Fibroblast of skin of right biceps (primary cell): ENCODE measurements at places on chromosomes 1 and 21.
A peak's percentile ranks its signal among the peaks of the same experiment; 100 is the strongest.

- DNase-seq, result peak; percentile 45
These were observed 25.3 kb upstream of the PEF1 start for GRCh38 chr1:31669786-31670592.

DNA sequence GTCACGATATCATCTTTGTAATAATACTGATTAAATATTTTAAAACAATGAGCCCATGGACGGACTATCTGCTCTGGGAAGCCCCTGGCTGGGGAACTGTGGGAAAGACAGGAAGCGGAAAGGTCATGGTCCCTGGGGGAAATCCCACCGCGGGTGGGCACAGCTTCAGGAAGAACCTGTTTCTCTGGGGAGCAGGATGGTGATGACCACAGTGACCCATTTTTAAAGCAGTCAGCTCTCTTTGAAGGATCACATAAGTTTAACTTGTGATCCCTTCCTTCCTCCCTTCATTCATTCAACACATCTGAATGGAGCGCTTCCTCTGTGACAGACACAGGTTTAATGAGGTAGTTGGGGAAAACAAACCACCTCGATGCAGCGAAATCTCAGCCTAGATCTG, 73.0 kb downstream of the DHRS3 start:
- DNase-seq, result no peak

- DNase-seq, result no peak
These were observed 101.1 kb downstream of the RAVER2 start for GRCh38 chr1:64845831-64846425.

GRCh38 chr1:17229379-17229778, 19.5 kb upstream of the PADI3 start:
- no peak for DNase-seq

- peak; percentile 30 for DNase-seq
These were observed 6.9 kb downstream of the TNFRSF1B start for GRCh38 chr1:12173631-12174121.

- no peak for DNase-seq
These were observed 264.6 kb upstream of the B3GALT2 start for GRCh38 chr1:193451001-193451400.

DNA sequence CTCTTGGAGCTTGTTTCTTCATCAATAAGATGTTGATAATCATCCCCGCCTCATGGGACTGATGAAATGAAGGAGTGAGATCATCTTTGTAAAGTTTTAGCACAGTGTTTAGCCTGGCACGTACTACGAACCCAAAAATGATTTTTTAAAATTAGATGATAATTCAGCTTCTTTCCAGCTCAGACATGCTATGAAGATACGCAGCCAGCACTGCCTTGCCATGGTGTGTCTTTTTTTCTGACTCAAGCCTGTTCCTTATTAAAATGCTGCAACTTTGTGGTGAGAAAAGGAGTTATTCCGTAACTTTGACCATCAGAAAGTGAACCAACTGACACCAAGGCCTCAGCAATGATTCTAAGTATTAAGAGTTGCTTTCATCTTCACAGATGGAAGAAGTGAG, 269.0 kb downstream of the LTN1 start:
- no peak for DNase-seq

GRCh38 chr21:31894457-31894856, 21.6 kb downstream of the HUNK start:
- DNase-seq, result no peak

GRCh38 chr1:163614361-163614760, 292.6 kb downstream of the NUF2 start:
- no peak for DNase-seq

GRCh38 chr1:17207046-17207445, 2.1 kb downstream of the PADI1 start:
- no peak for DNase-seq

DNA sequence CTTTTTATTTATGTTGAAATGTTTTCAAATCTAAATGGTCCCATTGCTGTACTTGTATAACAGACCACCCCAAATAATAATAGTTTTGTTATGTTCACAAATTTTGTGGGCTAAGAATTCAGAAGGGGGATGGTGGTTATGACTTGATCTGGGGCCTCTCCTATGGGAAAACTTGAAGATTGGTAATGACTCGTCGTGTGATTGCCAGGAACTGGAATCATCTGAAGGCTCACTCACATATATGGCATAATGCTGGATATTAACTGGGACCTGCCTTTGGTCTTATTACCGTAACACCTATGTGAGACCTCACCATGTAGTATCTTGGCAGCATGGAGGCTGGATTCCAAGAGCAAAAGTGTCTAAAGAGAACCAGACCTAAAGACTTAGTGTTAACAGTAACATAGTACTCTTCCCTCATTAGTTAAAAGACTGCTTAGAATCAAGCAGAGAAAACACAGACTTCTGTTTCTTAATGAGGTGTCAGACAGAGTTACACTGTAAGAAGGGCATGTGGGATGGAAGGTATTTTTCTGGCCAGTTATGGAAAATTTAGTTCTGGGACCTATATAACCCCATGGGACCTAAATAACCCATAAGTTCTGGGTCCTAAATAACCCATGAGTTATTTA, 11.9 kb downstream of the LYPLAL1 start:
- DNase-seq, result peak; percentile 42

DNA sequence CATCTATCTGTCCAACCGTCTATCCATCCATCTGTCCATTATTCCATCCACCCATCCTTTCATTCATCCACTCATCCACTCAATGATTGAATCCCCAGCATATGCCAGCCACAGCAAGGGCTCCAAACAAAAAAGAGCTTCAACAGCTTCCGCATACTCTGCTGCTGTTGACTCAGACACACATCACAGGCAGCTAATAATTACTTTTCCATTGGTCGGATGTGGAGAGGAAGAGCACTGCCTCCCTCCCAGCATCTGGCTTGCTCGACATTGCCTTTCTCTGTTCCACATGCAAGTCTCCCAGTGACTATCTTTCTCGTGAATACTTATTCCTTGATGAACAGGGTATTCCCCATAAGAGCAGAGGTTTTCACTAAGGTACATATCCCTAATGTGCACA, 176.5 kb downstream of the HIVEP3 start:
- DNase-seq, result peak; percentile 92

GRCh38 chr21:25639551-25640201, 618 bp downstream of the JAM2 start:
- DNase-seq, result peak; percentile 46

DNA sequence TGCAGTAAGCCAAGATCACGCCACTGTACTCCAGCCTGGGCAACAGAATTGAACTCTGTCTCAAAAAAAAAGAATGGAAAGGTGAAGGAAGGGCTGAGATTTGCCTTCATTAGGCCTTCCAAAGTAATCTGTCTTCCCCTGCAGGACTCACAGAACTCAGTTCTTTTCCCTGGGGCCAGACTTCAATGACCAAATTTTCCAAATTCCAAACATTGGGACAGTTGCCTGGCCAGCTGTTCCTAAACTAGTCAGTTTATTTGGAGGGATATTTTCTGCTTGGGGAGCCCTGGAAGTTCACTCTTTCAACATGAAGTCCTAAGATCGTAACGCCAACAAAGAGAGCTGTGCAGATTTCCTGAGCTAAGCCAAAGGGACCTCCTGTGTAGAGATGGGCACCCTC, 5.4 kb upstream of the DEDD start:
- DNase-seq, result no peak

- no peak for DNase-seq
These were observed 13.9 kb downstream of the SSR2 start for GRCh38 chr1:156006666-156007376.

- DNase-seq, result no peak
These were observed 45.3 kb upstream of the SIPA1L2 start for GRCh38 chr1:232675260-232675659.

DNA sequence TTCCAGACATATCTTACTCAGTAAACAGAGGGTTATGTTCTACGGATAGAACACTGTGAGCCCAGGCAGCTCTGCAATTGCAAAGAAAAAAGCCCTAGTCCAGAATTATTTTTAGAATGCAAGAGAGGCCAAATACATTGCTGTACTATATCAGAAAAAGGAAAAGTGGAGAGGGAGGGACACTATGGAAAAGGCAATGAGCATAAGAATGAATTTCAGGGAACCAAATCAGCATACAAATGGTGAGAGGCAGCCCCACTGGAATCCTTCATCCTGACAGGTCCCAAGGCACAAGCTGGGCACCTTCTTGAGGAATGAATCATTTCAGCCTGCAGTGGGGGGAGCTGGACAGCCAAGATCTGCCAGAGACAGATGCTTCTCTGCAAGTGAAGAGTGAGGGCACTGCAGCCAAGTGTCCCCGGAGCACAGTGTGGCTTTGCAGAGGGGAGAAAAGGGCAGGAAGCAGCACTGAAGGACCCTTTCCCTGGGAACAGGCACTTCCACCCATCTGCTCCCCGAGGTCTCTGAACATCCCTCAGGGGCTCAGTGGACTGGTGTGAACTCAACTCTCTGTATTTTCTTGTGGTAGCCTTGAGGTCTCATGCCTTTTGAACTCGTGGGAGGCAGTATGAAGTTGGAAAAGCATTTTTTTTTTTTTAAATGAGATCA, 115.6 kb downstream of the XCL2 start:
- peak; percentile 46 for DNase-seq

DNA sequence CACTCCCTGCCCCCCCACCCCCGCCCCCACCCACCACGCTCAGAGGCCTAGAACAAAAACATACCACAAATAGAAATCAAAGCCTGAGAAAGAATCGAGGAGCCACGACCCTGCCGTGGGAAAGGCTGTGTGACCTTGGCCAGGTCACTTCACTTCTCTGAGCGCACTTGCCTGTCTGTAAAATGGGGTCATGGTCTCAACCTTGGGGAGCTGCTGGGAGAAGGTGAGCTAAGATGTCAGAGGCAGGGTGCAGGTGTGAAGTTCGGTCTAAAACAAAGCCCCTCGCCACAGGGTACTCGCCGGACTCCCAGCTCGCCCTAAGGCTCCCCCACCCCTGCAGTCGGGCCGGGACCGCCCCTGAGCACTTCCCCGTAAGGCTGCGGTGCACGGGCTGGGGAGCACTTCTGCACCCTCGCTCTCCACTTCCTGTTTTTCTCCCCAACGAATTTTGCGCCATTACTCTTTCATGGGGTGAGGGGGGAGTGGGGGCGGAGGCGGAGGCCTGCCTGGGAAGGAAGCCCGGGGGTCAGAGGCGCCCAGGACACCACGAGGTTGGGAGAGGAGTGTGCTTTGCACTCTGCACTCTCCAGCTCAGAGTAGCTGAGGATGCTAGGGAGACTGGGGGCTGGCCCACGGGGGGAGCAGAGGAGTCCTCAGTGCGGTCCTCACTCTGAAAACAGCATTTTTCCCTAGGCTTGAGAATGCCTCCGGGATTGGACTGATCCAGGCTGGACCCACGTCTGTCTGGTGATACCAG, 21.9 kb upstream of the PIK3CD start:
- no peak for DNase-seq

DNA sequence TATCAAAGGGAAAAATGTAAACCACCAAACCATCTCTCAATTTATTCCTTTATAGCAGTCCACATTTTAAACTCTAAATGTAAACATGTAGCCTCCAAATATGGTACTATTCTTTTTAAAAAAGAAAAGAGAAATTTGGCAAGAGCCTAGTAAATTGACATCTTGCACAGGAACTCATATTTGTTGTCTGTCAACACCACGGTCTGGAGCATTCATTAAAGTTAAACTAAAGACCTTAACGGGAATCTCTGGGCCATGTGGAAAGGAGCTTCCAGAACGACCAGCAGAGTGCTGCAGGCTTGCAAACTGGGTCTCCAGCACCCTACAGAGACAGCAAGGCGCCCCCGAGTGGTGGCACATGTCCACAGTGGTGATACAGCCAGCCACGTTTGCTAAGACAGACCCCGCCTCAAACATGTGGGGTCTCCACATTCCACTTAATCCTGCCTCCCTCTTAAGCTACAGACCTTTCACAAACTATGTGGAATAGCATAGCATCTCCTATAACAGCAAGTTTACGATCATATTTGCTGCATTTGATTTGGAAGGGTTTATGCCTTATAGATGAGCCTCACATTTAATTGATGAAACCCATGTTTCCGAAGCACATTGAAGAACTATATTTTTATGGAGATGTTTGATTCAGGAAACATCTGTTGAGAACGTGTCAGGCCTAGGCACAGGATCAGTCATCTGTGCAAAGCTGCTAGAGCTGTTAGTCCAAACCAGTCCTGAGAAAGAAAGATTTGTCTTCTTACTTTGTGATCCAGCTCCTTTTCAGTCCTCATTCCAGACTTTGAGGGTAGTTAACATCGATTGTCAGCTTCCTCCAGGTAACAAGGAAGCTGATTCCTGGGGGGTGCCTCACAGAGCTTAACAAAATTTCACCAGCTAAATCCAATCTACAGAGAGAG, 96.4 kb upstream of the BACE2 start:
- DNase-seq, result peak; percentile 26

DNA sequence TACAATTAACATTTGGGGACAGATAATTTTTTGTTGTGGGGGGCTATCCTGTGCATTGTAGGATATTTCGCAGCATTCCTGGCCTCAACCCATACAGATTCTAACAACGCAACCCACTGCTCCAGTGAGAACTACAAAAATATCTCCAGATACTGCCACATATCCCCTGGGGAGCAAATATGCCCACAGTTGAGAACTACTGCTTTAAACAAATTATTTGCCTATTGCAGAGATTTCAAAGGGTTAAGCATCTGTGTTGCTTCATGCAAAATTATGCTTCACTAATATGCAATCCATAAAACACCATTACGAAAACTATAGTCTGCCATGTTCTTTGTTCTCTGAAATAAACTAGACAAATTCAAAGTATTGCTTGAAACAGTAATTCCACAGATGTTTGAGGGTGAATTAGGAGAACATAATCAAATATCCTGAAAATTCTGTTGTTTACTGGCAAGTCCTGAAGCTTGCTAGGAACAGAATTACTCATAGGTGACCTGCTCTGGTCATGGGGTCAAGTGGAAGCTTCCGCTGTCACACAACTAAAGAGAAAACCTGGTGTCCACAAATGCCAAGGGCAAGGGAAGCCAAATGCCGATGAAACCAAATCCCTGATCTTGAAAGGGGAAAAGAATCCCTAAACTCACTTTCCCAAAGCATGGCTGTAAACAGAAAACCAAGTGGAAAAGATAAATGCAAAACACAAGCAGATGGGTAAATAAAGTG, 149.4 kb downstream of the RERE start:
- no peak for DNase-seq

GRCh38 chr1:3370856-3371703, 83.4 kb upstream of the ARHGEF16 start:
- no peak for DNase-seq

DNA sequence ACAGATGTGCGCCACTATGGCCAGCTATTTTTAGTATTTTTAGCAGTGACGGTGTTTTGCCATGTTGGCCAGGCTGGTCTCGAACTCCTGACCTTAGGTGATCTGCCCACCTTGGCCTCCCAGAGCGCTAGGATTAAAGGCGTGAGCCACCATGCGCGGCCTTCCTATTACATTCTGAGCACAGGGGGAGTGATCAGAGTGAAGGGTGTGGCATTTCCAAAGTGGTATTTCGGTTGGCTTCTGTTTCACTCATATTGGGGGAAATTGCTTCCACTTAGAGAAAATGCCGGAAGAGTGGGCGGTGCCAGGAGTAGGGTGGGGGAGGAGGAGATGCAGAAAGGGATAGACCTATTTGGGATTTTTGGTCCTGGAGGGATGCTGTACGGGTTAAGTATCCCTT, 4.3 kb downstream of the PIK3CD start:
- no peak for DNase-seq

GRCh38 chr1:2605509-2606395, 19.2 kb downstream of the PRXL2B start:
- DNase-seq, result no peak
